Activated T-cell treated with anti-CD3 and anti-CD28 coated beads, Interleukin-2, amount 50 U/mL, for 24 hours (primary cell): ENCODE measurements at places on chromosomes 12 and 14.

- DNase-seq = no peak
Measured at GRCh38 chr14:65453807-65454480, 41.4 kb downstream of the FUT8 start.

- no peak for DNase-seq
Measured at GRCh38 chr14:49933128-49933527, 40.2 kb downstream of the ARF6 start.

GRCh38 chr14:85041618-85042017, 488.3 kb upstream of the FLRT2 start:
- no peak for DNase-seq

GRCh38 chr14:39080886-39081285, 22.1 kb downstream of the SEC23A start:
- DNase-seq = no peak

GRCh38 chr12:12171991-12172511, 94.8 kb downstream of the LRP6 start:
- DNase-seq = no peak

- DNase-seq = no peak
Measured at GRCh38 chr14:31271648-31272047, 64.1 kb upstream of the HECTD1 start.

GRCh38 chr14:76163668-76164363, 12.1 kb downstream of the GPATCH2L start:
- no peak for DNase-seq

GRCh38 chr14:61462566-61463193, 141.3 kb downstream of the PRKCH start:
- DNase-seq = no peak

DNA sequence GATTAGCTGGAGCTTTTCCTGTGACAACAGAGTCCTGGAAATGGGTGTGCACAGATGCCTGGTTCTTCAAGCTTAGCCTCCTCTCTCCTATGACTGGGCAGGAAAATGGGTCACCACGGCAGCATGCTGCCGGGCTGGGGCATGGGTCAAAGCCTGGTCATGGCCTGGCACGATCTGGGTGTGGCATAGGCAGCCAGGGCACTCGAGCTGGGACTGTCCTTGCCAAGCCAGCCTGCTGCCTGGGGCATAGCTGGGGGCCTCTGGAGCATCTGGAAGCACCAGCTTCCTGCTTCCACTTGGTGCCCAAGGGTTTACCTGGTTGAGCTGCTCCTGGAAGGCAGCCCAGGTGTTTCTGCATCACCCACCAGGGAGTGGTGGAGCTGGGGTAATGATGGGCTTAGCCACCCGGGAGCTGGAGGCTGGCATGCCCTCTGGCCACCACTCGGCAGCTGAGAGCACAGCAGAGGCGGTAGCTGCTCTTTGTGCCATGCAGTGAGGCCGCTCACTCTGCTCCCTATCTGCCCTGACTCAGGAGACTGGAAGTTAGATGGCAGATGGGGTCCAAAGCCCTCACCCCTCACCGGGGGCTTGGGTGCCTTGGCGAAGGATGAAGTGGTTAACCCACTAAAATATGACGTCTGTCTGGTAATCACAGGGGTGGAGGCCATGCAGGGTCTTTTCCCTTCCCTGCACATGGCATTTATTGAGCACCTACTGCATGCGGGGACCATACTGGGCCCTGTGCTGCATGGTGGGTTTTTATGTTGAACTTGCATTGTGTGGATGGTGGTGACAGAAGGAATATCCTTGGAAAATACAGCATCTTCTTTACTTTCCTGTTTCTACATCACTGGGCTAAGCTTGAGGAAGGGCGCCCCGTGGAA, 1.7 kb downstream of the OTUB2 start:
- no peak for DNase-seq

GRCh38 chr12:129564768-129565167, 339.1 kb downstream of the TMEM132D start:
- no peak for DNase-seq

DNA sequence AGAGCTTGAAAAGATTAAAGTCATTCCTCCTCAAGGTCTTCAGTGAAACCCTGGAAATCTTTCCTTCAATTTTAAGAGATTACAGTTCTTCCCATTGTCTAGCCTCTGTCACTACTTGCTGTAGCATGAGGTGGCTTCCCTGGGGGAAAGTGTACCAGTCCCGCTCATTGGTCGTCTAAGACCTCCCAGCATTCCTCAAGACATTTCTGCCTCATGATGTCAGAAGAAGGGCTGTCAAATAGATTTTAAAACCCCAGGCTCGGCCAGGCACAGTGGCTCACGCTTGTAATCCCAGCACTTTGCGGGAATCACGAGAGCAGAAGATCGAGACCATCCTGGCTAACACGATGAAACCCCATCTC, 46.7 kb downstream of the SMUG1 start:
- no peak for DNase-seq

GRCh38 chr12:3119192-3119755, 42.1 kb downstream of the TSPAN9 start:
- DNase-seq = no peak

DNA sequence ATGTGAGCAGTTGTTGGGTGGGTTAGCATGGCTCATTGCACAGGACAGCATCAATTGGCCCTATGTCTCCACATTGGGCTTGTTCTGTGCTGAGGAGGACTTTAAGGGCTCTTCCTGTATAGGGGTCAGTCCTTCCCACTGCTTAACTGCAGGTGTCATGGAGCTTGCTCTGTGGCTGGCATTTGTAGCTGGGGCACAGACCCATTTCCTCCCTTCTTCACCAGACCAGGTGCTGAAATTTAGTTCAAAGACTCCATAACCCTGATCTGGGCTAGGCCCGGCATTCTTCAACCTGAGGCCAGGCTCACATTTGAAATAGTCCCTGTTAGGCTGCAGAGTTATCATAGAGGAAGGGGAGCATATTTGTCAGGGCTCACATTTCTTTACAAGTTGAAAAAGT, 12.8 kb downstream of the CHST11 start:
- DNase-seq = no peak
